ENCODE measurements at places on chromosomes 1 and 21.

DNA sequence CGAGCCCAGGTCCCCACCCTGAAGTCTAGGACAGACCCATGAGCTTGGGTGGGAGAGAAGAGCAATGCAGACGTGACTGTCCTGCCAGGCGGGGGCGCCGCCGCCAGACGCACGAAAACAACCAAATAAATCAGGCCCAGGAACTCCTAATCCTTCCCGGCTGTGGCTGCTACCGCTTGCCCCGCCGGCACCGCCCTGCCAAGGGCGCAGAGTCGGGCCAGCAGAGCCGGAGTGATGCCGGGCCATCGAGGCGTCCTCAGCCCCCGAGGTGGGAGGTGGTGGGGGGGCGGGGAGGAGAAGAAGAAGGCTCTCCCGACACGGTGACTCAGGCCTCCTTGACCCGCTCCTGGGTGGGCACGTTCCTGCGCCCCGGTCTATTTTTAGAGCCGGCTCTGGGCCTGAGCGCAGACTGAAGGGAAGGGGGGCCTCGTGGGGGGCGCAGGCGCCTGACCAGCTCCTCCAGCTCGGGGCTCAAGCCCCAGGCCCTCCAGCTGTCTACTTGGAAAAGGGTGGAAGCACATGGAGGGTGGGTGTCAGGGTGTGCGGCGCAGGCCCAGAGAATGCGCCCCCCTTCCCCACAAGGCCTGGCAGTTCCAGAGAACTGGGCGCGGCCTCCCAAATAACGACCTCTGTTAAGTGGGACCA lies 10.7 kb upstream of the COL16A1 start:
- DNase-seq, result no peak

DNA sequence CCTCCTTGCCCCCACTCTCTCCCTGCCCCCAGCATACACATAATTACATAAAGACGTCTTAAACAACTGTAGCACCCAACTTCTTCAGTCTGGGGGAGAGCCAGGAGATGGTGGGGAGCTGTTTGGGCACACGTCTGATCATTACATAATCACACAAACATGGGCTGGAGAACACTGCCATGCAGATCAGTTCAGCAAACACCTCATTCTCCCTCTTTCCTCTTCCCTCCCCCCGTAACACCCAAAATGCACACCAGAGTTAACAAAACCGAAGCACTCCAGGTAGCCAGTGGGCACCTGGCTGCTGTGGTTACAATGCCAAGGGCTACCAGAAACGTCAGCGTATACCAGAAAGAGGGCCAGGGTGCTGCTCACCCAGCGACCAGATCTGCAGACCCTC lies 1.6 kb downstream of the HIVEP3 start:
- no peak for DNase-seq

GRCh38 chr1:54487571-54488050 lies 60.4 kb upstream of the ACOT11 start:
- no peak for DNase-seq

DNA sequence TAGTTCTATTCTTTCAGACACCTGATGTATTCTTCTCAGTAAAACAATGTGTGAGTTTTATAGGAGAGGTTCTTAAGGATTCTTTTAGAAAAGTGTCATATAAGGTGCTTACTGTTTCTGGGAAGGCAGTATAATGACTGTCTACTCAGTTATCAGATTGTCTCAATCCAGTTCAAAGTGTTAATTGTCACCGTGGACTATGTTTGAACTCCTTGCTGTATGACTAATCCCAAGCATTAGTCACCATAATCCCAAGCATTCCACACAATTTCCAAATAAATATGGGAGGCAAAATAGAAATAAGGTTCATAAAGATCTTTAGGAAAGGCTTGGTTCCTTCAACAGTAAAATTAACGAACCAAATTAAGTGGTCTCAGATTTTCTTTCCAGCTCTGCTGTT lies 342.1 kb upstream of the NR5A2 start:
- no peak for DNase-seq

- no peak for DNase-seq
These were observed 52.4 kb downstream of the TLCD4 start for GRCh38 chr1:95169548-95169947.

DNA sequence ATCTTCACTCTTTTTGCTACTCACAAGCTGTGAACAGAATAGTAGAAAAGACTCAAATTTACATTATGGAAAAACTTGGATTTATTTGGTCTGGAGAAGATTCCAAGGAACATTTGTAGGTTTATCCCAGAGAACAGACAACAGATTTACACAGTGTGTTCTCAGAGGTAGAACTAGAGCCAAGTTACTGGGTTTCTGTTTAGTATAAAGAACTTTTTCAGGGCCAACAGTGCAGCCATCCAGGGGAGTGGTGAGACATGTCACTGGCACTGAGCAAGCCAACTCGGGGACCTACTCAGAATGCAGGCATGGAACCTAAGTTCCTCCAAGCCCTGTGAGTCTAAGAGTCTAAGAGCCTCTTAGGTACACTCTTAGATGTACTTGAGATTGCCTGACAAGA lies 142.6 kb downstream of the OMA1 start:
- DNase-seq, result no peak

- DNase-seq, result no peak
These were observed 51.1 kb downstream of the DMAP1 start for GRCh38 chr1:44264451-44264771.

- no peak for DNase-seq
These were observed 1.0 kb upstream of the GALNT2 start for GRCh38 chr1:230066031-230066430.

DNA sequence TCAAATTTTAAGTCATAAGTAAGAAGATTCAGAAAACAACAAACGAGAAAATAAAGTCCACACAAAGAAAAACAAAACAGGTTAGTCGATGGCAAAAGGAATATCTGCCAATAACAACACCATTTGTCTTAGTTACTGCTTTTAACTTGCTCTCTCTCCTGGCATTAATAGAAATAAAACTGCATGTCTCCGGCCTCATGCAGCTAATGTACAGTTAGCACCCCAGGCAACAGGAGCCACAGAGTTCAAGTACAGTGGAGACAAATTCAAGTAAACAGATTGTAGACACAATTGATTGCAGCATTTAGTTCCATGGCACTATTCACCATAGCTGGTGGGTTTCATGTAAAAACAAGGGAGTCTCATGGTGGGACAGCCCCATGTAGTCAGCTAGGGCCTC lies 33.5 kb downstream of the SUSD4 start:
- no peak for DNase-seq

DNA sequence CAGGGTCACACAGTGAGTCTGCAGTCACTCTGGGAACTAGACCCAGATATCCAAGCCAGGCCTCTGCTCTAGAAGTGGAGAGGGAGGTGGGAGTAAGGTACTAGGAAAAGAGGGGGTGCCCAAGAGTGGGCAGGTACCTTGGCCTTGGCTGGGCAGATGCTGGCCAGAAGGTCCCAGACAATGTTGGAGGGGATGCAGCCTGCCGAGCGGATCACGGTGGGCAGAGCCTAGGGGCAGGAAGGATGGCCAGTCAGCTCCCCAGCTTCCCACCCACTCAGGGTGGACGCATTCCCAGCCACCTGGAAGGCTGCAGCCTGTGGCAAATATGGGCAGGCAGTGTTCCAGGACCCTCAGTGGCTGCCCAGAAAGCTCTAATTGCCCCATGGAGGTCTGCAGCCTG lies 23.3 kb downstream of the SPOCD1 start:
- DNase-seq, result no peak

GRCh38 chr1:234774971-234775370 lies 165.0 kb upstream of the IRF2BP2 start:
- no peak for DNase-seq

- DNase-seq, result no peak
These were observed 4.9 kb downstream of the NIPAL3 start for GRCh38 chr1:24420547-24420946.

DNA sequence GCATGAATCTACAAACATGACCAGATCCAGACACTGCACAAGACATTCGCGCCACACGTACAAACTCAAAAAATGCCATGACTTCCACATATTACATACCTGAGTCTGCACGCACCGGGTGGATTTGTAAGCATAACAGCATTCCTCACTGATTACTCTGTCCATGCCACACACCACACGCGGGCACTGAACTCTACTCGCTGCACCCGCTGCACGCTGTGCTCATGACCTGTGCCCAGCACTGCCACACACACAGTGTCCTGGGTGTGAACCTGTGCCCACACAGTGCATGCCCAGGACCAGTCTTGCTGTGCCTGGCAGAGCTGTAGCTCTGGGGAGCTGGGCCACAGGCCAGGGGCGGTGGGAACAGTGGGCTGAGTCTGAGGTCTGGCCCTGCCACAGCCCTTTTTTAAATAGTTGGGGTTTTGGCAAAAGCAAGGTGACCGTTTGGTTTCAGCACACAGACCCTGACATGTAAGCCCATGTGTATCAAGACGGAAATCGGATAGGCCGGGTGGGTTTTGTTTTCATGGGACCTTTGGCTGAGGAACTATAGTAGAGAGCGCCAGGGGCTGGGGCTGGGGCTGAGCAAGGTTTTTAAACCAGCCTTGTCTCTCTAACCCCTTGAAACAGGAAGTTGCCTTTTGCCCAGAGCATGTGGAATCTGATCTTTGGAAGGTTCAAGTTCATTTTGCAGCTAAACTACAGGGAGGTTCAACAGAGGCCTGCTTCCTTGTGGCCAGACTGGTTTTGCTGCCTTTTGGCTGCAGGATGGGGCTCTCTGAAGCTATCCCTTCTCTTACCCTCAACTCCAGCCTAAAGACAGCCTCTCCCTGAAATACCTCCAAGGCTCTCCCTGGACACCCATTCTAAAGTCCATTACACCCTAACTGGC lies 12.3 kb upstream of the GOLT1A start:
- no peak for DNase-seq

DNA sequence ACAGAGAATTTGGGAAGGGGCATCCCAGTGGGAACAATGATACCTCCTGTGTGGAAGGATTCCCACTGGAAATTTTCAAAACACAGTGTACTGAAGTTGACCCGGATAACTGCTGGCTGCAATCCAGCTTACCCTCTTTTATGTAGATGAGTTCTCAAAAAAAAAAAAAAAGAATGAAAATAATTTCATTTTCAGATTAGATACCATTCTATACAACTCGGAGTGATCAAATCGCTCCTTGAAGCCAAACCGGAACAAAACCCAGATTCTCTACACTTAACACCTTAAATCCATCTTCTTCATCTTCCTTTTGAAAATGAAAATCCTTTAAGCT lies 69.1 kb downstream of the KAZN start:
- DNase-seq, result no peak

- DNase-seq, result no peak
These were observed 256.5 kb downstream of the PAPPA2 start for GRCh38 chr1:176719447-176719846.

DNA sequence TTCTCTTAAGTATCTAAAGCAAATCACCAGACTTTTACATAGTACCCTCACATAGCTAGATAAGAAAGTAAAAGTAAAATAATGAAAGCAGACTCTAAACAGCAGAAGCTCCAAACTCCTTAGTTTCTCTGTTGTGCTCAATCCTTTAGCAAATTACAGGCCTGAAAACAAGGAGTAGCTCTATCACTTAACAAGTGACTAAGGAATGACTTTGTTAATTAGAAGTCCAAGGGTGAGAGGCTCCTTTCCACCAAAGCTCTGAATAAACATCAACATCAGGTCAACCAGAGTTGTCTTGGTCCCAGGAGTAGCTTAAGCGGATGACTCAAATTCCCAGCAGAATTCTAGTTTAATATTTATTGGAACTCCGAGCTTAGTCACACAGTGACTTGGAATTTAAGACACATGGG lies 5.9 kb downstream of the NRIP1 start:
- DNase-seq, result no peak

DNA sequence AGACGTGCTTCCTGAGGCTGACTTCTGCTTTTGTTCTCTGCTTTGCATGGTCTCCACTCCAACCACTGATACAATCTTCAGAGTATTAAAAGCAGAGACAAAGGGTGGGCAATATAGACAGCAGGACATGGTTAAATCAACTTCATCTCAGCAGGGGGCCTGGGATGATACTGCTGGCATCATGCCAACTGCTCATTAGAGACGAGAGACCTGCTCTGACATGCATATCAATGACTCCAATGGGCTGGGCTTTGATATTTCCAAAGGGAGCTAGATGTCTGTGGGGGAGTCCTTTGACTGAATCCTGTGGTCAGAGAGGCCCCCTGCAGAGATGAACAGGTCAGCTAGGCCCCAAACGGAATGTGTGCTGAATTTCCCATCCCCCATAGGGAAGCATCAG lies 106.6 kb downstream of the ACTL8 start:
- DNase-seq, result no peak

- DNase-seq, result no peak
These were observed 23.7 kb upstream of the SLC2A5 start for GRCh38 chr1:9093091-9093490.
